ENCODE measurements at places on chromosomes 4 and X.

- DNase-seq: no peak
These were observed 134.8 kb upstream of the LDB2 start for GRCh38 chr4:17033025-17033767.

DNA sequence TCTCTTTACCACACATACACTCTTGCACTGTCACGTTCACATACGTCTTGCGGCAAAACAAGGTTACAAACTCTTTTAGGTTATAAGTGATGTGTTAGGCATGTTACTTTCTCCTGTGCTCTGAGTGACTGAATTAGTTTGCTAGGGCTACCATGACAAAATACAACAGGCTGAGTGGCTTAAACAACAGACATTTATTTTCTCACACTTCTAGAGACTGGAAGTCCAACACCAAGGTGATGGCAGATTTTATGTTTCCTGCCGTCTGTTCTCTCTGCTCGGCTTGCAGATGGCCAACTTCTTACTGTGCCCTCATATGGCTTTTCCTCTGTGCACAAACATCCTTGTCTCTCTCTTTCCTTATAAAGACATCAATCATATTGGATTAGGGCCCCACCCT is 1224.3 kb upstream of the TENM3 start:
- no peak for DNase-seq

DNA sequence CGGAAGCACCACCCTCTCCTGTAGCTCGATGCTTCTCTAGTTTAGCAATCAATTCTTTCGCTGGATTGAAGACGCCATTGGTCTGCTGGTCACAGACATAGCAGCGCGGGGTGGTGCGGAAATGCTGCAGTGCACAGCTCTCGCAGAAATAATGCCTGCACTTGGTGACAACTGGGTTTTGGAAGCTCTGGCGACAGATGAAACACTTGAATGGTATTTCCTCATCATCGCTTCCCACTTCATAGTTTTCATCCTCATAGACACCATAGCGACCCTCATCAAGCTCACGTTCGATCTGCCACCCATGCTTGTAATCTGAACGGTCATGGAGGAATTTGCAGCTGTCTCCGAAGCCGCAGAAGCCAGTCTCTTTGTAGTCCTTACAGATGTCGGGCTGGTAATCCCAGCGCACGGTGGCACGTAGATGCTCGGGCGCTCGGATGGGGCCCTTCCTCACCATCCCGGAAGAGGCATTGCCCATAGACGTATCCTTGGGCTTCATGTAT is 854 bp downstream of the RNF113A start:
- no peak for DNase-seq

DNA sequence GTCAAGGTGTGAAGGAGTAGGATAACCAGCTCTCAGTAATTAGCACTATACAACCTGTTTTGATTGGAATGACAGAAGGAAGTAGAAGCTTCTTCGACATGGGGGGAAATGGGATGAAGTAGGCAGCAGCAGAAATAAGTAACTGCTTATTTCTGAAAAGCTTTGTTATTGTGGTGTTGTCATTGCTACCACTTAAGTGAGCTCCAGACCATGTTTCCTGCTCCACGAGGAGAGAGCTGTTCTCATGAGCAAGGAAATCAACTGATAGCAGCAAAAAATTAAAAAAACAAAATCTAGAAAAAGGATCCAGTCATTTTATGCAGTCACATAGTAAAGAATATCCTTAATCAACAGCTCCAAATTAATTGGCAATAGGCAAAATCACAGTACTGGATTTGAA is 106.1 kb upstream of the TLL1 start:
- DNase-seq: no peak

DNA sequence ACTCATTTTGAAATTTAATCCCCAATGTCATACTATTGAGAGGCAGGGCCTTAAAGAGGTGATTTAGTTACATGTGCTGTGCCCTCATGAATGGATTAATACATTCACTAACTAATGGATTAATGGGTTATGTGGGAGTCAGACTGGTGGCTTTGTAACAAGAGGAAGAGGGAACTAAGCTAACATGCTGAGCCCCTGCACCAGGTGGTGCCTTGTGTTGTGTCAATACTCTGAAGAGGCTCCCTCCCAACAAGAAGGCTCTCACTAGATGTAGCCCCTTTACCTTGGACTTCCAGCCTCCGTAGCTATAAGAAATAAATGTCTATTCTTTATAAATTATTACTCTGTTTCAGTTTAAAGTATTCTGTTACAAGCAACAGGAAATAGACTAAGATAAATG is 411.9 kb upstream of the EMCN start:
- DNase-seq: no peak

Measured in left ventricle myocardium inferior (tissue), 1 donor.